Activated CD4-positive, alpha-beta T cell treated with anti-CD3 and anti-CD28 coated beads, Interleukin-10, Interleukin-2, amounts not matched to agents 100 ng/mL and 50 ng/mL, durations not matched to agents 16 hours and 8 hours (primary cell): ENCODE measurements at places on chromosomes 13 and 19.

DNA sequence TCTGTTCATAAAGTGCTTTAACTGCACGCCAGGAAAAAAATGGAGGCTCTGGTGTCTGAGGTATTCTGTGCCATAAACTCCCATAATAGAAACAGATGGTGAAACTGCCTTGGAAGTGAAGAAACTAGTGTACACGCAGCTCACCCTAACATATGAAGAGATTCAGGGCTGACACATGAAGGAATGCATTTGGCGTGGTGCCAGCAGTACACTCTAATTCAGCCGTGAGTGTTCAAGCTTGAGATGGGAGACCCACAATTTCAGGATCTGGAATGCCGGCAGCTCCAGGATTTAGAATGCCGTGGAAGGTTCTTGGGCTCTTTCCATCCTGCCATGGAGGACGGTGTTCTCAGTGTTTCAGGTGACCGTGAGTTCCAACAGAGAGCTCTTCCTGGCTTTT, 478.4 kb downstream of the TSHZ3 start:
- DNase-seq = no peak

DNA sequence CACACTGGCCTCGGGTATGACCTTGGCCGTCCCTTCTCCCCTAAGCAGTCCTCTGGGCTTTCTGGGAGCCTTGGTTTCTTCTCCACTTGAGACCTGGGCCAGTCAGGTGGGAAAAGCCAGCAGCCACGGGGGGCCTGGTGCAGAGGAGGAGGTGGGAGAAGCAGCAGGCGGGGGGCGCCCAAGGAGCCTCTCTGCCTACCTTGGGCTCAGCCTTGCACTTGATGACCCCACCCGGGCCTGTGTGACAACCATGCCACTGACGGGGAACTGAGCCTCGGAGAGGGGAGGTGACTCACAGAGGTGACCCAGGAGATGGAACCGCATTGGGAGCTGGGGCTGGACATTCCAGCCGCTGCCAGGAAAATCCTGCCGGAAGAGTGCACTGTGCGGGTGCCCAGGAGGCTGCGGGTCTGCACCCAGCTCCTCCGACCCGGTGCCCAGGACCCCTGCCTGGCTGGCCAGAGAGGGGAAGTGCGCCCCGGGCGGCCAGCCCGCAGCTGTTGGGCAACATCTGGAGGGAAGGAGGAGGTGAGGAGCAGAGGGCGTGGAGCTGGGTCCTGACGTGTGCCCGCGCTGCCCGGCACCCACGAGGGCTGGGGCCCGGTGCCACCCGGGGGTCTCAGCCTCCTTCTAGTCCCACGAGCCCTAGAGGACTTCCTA, 23.4 kb upstream of the SLC7A10 start:
- DNase-seq = no peak

DNA sequence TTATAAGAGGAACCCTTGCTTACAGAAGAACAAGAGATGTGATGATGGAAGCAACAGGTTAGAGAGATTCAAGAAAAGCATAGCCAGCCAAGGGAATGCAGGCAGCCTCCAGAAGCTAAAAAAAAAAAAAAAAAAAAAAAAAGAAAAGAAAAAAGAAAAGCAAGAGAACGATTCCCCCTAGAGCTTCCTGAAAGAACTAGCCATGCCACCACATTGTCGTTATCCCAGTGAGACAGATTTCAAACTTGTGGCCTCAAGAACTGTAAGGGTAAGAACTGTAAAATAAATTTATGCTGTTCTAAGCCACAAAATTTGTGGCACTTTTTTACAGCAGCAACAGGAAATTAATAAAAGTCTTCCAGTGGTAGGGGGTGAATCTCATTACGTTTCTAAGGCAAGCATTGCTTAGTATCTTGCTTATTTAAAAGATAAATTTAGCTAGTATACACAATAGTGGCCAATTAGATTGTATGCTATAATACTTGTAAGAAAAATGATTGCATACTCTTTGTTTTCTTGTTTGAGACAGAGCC, 21.8 kb downstream of the RFXAP start:
- no peak for DNase-seq

- no peak for DNase-seq
Observed at GRCh38 chr13:93286047-93286446, 59.4 kb downstream of the GPC6 start.

DNA sequence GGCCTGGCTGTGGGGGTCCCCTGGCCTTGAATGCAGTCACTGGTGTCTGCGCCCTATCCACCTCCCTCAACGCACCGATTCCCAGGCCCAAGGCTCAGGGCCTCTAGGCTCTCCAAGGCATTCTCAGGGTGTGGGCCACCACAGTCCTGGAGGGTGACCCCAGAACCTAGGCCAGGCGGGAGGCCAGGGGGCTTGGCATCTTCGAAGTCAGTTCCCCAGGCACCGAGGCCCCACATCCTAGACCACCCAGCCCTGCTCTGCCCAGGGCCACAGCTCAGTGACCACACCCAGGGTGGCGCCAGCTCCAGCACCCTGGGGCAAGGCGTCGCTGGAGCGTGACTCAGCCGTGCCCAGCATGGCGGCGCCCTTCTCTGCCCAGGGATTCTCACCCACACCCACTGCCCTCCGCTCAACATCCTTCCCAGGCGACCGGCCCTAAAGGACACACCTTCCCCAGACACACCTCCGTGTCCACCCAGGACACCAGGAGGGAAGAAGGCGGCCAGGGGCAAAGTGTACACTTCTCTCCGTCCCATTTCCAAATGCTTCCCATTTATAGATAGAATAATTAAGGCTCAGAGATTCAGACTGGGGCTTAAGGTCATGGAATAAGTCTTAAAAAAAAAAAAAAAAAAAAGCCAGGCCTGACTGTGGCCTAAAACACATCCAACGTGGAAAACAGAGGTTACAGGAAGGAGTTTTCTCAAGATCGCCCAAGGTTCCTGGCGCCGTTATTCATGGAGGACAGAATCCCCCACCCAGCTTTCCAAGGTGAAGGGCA, 36.4 kb upstream of the NANOS3 start:
- DNase-seq = peak; percentile 69

GRCh38 chr13:113586661-113587479, 2.3 kb downstream of the TFDP1 start:
- peak; percentile 63 for DNase-seq

DNA sequence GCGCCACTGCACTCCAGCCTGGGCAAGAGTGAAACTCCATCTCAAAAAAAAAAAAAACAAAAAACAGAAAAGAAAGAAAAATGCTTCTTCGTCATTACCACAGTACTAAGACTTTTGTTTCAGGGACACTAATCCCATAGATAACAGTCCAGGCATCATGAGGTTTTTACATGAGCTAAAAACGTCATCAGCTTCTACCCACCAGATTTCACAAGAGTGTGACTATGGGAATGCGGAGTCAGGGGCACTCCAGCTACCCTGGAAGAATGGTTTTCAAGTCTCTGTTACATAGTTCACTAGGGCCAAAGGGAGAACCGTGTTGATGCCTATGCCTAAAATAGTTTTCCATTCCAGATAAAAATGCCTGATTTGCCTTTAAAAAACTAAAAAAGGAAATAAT, 33.2 kb downstream of the RAB20 start:
- DNase-seq = no peak

DNA sequence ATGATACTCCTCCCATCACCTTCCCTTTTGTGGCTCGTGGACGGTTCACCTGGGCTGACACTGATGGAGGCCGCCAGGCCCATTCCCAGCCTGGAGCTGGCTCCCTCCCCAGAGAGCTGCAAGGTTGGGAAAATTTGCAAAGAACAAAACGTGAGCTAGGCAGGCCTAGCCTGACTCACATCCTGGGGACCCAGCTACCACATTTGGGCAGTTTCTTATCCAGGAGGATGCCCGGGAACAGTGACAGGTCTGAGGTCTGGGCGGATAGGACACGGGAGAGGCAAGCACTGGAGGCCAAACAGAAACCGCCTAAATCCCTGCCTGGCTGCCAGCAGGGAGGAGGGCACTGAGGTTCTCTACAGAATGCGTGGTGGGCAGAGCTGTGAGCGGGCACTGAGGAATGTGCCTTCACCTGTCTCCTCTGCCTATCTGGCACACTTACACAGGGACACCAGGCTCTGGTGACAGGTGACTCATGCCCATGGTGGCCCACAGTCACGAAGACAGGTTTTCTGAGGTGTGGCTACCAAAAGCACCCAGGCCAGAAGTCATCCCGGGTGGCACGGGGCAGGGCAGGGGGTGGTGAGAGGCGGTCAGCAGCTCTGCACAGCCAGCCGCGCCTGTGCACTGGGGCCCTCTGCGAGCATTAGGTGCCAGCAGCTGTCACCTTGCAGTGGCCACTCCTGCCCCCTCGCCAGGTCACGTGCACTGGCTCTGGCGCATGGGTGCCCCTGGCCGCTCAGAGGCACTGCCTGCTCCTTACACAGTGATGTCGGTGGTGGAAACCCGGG, 23.2 kb downstream of the SH3GL1 start:
- no peak for DNase-seq

GRCh38 chr19:38386971-38387549, 774 bp downstream of the GGN start:
- no peak for DNase-seq

- peak; percentile 57 for DNase-seq
Observed at GRCh38 chr19:29858000-29858596, 46.3 kb downstream of the CCNE1 start.

- peak; percentile 19 for DNase-seq
Observed at GRCh38 chr13:27712421-27712820, 79.9 kb upstream of the GSX1 start.

DNA sequence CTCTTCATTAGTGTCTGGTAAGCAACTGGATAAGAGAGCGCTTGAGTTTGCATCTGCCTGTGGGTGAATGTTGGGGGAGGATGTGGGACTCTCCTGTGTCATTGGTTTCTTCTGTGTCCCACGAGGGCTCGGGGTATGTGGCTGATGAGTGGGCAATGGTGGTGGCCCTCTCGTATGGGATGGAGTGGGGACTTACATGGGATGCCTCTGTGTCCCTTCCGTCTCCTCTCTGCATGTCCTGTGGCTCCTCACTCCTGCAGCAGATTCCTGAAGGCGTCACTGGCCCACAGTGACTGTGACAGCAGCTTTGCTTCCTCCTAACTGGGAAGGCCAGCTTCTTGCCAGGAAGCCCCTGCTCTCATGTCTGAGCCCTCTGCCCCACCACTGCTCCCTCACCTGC, 2.6 kb upstream of the LRP3 start:
- DNase-seq = no peak

GRCh38 chr19:1066748-1067340, at the start of gene ARHGAP45:
Gene ARHGAP45, plus strand, starts transcription at chr19:1067167. Its CDS starts 239 bp downstream, at chr19:1067406.
- DNase-seq = peak; percentile 91

- DNase-seq = peak; percentile 82
Observed at GRCh38 chr19:7926021-7926726, at the start of gene CTXN1. Gene CTXN1, minus strand, starts transcription at chr19:7926135. Its CDS starts 597 bp downstream, at chr19:7925538.

GRCh38 chr13:77919921-77920294, 1.3 kb upstream of the EDNRB start:
- DNase-seq = no peak

- DNase-seq = no peak
Observed at GRCh38 chr13:25816239-25816638, 235.6 kb downstream of the SHISA2 start.

DNA sequence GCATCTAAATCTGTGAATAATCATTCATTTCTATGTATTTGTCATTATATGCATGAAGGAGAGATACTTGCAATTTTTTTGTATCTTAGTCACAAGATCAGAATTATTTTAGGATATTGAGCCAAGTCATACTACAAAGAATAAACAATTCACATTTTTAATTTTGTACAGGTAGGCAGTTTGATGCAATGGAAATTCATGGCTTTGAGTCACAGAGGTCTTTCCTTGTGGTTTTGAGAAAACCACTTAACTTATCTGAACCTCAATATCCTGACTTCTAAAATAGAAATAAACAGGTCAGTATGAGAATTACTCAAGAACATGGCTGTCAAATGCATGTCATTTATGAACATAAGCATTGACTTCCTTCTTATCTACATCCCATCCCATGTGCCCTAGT, 221.4 kb upstream of the SLC10A2 start:
- DNase-seq = peak; percentile 10

- DNase-seq = no peak
Observed at GRCh38 chr19:49073514-49074378, 1.2 kb upstream of the KCNA7 start.

DNA sequence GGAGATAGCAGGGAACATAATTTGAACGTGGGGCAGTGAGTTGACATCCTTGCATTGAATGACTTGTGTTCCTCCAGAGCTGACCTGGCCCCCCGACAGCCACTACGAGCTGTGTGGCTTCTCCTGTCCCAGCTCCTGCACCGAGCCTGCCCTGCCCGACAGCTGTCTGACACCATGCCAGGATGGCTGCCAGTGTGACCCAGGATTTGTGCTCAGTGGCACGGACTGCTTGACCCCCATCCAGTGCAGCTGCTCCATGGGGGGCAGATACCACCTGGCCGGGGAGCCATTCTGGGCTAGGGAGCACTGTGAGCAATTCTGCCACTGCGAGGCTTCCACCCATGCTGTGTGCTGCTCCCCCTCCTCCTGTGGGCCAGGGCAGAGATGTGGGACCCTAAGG, 29.2 kb upstream of the FXYD3 start:
- no peak for DNase-seq

DNA sequence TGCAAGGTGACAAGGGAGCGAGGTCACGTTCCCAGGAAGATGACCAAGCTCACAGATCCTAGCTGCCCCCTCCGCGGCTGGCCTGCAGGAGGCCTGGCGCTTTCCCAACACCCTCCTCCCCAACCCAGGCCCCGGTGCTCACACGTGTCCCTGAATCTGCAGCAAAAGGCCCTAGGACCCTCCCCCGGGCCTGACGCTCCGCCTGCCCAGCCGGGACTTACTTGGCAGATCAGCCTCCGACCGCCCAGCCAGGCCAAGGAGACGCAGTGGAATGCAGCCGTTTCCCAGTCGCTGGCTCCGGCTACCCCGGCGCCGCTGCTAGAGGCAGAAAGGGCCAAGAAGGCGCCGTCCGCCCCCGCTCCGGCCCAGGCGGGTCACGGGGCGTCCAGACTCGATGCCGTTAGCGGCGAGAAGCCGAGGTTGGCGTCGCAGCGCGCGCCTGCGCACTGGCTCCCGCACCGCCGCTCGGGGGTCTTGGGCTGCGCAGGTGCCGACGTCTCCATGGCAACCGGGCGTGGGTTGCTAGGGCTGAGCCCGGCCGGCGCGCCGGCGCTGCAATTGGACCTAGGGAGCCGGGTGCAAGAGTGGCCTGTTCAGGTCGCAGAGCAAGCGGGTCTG, at the start of gene PNMA8A:
PNMA8A (minus strand) TSS at position 448 of the 618 bp plus-strand sequence. CDS start 528 bp downstream, outside the sequence.
- DNase-seq = no peak

DNA sequence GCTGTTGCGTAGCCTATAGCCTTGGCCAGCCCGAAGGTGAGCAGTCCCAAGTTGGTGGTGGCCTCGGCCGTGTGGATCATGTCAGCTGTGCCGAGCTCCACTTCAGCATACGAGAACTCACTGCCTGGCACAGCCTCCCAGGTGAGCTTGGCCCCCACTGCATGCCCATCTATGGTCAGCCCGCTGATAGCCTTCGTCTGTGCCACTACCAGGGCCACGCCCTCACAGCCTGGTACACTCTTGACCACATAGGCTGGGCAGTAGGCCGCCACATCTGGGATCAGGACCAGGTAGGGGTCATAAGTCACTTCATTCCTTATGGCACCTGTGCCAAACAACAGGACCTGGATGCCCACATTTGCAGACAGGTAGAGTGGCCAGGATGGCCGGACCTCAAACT, 7.4 kb downstream of the FCGBP start:
- no peak for DNase-seq

GRCh38 chr19:47310819-47311218, 1.2 kb downstream of the C5AR1 start:
- no peak for DNase-seq
